ENCODE measurements at places on chromosomes 11 and 22.
A peak's percentile ranks its signal among the peaks of the same experiment; 100 is the strongest.

- no peak for DNase-seq
These were observed 7.2 kb upstream of the PICK1 start for GRCh38 chr22:38049812-38050619.

DNA sequence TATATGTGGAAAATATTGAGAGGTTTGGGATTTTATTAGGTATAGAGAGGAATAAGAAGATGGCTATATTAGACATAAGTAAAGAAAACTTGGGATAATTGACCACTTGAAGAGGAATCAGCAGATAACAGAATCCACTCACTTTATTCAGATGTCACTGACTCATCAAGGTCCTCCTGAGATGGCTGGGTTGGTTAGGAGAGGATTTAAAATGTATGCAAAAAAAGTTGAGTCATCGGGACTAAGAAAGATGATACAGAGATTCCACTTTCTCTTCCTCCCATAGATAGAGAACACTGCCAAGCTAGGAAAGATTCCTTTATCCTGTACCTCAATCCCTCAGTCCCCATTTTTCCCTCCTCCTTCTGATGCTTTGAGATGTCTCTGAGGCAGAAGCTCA lies at the start of gene OR6A2:
TSS of gene OR6A2 (minus strand) at position 288 of the 400 bp plus-strand sequence. CDS start 3,981 bp downstream, outside the sequence.
- no peak for DNase-seq

GRCh38 chr11:110977661-110978060 lies 265.4 kb upstream of the ARHGAP20 start:
- no peak for DNase-seq

DNA sequence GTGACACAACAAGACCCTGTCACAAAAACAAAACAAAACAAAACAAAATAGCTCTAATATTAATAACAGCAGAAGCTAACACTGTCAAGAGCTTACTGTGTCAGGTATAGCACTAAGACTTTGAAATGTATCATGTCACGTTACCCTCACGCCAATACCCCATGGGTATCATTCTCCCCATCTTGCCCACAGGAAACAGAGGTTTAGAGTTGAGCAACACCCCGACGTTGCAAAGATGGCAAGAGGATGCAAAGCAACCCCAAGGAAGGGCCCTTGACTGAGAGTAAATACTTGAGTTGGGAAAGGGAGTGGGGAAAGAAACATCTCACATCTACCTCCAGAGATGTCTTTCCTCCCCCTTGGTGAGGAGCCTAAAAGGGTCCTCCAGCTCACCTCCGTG lies 366.8 kb downstream of the LARGE1 start:
- no peak for DNase-seq

GRCh38 chr11:100969008-100969407 lies 160.6 kb downstream of the PGR start:
- DNase-seq = no peak

- DNase-seq = peak; percentile 58
These were observed 1.4 kb downstream of the APOA1 start for GRCh38 chr11:116835791-116836631.

- DNase-seq = no peak
These were observed 114.4 kb downstream of the MPPED1 start for GRCh38 chr22:43526117-43526655.
